ENCODE measurements at places on chromosomes 4 and X.
A peak's percentile ranks its signal among the peaks of the same experiment; 100 is the strongest.

DNA sequence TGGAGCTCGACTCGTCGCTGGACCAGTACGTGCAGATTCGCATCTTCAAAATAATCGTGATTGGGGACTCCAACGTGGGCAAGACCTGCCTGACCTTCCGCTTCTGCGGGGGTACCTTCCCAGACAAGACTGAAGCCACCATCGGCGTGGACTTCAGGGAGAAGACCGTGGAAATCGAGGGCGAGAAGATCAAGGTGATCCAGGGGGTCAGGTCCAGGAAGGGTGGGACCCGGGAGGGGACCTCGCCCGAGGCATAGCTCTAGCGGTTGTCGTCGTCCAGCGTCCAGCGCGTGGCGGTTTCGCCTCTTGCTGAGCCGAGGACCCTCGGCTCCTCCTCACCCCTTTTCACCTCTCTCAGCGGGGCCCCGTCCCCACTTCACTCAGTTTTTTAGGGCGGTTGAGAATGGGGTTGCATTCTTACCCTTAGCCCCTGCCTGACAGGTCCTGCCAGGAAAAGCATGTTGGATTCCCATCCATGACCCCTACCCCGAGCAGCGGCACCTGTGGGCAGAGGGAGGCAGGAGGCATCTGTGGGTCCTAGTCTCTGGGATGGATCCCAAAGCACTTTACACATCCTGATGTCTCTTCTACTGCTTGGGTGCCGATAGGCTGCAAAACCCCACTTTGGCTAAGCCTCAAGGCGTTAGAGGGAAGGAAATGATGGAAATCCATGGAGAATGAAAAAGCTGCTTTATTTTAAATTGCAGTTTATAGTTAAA is 524 bp downstream of the RAB33A start:
- no peak for DNase-seq

DNA sequence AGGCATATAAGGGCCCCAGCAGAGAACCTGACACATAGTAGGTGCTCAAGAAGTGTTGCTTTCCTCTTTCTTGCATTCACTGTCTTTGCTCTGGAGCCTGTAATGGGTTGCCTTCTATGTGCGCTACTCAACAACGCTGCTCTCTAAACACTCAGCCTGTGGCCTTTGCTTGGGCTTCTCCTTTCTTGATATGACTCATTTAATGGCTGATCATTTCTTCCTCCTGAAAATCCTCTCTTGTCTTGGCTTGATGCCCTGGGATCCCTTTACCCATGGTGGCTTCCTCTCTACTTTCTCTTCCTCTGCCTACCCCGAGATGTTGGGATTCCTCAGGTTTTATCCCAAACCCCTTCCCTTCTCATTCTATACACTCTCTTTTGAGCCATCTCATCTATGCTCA is 19.9 kb upstream of the PJA1 start:
- peak; percentile 25 for DNase-seq

DNA sequence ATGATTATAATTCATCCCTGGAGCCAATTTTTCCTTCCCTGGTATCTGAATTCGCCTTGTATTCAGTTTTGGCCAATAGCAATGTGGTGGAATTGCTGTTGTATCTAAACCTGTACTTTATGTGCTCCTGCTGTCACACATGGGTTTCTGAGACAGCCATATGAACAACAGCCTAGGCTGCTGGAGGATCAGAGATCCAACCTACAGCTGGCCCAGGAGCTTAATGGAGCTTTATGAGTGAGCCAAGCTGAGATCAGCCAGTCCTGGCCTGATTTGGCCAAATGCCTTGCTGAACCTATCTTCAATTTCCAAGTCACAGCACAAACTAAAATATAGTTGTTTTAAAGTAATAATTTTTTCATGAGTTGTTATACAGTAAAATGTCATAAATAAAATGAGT is 1071.5 kb downstream of the PCDH7 start:
- DNase-seq, result no peak

DNA sequence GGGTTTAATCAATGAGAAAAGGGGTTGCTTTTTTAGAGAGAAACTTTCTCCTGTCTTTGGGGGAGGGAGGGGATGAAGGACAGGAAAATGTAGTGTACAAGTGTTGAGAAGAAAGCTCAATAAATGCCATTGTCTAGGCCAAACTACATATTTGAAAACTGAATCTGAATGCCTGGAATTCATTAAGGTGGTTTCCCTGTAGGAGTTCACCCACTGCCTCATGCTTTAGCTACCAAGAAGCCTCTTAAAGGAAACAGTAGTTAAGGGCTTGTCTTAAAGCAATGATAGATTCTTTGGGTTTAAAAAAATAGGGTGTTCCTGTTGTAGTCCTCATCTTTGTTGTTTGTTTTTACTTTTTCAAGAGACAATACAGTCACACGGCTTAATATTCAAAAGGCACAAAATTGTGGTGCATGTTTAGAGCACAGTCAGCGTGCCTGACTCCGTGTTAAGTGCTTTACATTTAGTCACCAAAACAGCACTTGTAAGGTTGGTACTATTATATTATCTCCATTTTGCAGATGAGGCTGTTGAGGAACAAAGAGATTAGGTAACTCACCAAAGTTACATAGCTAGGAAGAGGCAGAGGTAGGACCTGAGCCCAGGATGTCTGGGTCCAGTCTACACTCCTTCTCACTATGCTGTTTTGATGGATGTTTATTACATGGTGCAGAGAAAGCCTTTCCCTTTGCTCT is 46.0 kb downstream of the FNIP2 start:
- no peak for DNase-seq

- no peak for DNase-seq
These were observed 43.4 kb upstream of the PHF8 start for GRCh38 chrX:54087661-54088060.

DNA sequence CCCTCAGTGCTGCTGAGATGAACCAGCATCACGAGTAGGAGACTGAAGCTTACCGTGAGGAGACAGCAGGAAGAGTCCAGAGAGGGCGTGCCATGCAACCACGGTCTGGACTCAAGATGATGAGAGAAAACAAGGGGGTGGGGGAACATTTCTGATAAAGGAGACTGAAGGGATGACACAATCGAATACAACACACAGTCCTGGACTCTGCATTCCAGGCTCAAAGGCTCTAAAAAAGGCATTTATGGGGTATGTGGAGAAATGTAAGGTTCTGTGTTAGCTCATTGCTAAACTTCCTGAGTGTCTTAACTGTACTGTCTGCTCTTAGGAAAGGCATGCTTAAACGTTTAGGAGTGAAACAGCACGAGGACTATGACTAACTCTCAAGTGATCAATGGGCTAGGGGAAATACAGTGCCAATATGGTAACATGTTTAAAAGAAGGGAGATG is 20.6 kb upstream of the IRAK1 start:
- DNase-seq, result peak; percentile 87

- DNase-seq, result peak; percentile 82
These were observed 152.3 kb downstream of the WDFY3 start for GRCh38 chr4:84814094-84814750.

DNA sequence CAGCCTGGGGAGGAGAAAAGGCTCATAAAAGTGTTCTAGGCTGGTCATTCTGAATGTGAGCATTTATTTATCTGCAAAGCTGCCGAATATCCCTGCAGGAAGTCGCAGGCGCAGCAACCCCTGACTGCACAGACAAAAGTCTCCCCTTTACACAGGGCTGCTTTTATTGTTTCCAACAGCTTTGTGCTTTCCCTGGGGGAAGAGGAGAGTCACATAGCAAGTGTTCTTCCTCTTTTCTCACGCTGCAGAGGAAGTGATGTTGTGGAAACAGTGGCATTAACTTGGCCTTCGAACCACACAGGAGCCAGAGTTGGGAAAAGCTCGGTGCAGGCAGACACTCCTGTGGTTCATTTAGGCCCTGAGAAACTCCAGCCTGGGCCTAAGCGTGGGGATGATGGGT is 81.5 kb upstream of the BCOR start:
- peak; percentile 87 for DNase-seq

- DNase-seq, result no peak
These were observed 96.7 kb upstream of the SLC7A11 start for GRCh38 chr4:138338840-138339239.

DNA sequence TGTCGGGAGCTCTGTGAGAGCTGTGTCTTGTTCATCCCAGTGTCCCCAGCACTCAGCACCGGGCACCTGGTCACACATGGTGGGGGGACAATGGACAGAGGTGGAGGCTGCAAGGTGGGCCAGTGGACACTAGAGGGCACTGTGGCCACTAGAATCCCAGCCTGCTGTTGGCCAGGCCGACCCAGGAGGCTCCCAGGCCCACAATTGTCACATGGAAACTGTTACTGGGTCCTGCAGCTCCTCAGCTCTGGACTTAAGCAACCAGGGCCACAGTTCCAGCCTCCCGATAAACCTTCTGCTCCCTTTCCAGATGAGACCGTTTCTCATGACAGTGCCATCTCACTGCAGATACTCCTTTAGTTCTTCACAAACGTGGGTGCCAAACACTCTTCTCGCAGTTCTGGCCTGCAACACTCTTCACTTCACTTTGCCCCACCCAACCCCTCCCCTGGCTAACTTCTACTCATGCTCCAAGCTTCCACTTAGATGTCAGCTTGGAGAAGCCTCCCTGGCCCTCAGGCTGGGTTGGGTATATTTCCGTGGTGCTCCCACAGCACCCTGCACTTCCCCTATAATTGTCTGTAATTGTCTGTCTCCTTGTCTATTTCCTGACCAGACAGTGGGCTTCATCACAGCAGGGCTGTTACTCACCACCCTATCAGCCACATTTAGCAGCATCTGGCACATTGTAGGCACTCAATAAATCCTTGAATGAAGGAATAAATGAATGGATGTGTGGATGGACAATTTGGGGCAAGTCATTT is 3.5 kb upstream of the IQSEC2 start:
- peak; percentile 69 for DNase-seq
